NCI-H510A (cell line): ENCODE measurements at places on chromosomes 16 and 17.
A peak's percentile ranks its signal among the peaks of the same experiment; 100 is the strongest.

- no peak for DNase-seq
These were observed at the start of gene CACNA1H for GRCh38 chr16:1152651-1153259. CACNA1H (plus strand) TSS chr16:1153106; CDS start chr16:1153738, 632 bp downstream.

DNA sequence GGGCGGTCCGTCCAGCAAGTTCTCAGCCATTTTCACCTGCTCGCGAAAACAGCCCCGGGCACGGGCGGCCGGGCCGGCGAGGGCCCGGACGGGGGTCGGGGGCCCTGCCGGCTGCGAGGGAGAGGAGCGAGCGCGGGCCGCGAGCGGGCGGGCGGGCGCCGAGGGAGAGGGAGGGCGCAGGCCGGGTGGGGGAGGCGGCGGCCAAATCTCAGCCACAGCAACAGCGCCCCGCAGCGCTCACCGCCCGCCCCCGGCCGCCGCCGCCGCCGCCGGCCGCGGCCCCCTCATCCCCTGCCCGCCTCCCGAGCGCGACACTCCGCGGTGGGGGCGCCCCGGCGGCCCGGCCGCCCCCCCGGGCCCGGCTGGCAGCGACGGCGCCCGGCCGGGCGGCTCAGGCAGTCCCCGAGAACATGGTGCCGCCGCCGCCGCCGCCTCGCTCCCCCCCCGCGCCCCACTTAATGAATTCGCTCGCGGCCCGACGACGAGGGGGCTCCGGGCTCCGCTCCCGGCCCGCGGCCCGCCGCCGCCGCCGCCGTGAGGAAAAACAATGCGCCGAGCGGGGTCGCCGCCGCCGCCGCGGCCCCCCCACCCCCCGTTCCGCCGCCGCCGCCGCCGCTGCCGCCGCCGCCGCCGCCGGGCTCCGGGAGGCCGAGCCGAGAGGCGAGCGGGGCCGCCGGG lies 487 bp downstream of the CREBBP start:
- DNase-seq, result peak; percentile 14

GRCh38 chr17:75610103-75610984 lies 22.7 kb downstream of the MYO15B start:
- no peak for DNase-seq

DNA sequence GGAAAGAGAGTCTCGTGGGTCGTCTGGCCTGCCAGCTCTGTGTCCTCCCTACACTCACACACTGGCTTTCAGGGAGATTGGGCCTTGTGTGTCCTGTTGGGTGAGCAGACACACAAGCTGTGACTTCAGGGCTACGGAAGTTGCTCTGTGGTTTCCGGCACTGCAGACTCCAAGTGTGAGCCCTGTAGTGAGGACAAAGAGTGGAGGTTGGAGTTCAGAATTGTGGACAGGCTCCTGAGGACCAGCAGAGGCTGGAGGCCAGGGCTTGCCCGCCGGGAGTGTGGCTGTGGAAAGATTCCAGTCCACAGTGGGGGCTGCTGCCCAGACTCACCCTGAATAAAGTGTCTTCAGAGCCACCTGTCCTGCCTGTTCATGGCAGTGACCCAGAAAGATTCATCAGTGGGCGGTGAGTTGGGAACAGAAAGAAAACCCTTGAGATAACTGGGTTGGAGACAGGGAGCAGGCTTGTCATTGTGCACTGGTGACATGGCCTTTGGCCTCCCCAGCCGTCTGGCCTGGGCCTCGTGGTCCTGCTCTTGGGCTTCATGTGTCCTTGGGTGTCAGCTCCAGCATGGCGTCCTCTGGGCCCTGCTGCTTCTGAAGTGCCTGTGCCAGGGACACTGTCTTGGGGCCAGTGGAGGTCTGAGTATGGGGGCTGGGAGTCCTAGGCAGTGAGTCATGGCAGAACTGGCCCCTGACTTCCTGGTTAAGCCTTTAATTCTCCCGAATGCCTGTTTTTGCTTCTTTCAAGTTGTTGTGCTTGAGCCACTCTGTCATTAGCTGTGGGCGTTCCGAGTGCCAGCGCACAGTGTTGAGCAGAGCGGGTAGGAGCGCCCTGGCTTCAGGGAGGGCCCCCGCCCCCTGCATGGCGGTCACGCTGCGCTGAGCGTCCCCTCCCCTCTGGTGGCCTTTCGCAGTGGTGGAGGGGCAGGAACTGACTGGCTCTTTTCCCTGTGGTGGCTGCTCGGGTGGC lies 19.9 kb upstream of the ZNF750 start:
- no peak for DNase-seq

- peak; percentile 51 for DNase-seq
These were observed at the start of gene BCKDK for GRCh38 chr16:31108035-31108793. BCKDK (plus strand) TSS chr16:31108386; CDS start chr16:31109224, 838 bp downstream.

DNA sequence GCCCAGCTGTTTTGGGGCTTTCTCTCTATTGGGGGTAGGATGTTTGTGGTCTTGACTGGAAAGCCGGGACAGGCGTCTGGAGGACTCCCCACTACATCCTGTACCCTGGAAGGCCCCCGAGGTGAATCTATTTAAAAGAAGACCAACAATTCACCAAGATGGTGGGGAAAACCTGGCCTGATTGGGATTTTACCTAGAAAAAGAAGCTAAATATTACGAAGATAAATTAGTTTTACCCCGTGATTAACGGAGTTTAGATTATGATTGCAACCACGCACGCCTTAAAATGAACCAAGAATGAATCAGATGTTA lies 779 bp upstream of the CCDC102A start:
- DNase-seq, result no peak

- DNase-seq, result no peak
These were observed 86.0 kb upstream of the DYNLRB2 start for GRCh38 chr16:80454802-80455201.

DNA sequence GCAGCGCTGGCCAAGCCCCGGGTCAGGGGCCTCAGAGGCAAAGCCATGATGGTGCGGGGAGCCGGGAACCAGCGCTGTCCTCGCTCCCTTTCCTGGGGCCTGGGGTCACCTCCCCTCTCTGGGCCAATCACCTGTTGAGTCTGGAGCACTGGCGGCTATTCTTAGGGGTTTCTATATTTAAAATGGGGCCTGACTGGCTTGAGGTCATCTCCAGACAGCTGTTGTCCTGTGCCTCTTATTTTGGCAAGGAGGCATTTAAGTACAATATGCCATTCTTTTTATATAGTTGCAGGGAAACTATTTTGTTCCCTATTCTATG lies at the start of gene COX6A2:
Gene COX6A2 (minus strand): TSS at position 82 of the 319 bp plus-strand sequence. CDS start 35 bp downstream, at position 47.
- no peak for DNase-seq

GRCh38 chr17:59105852-59106462 lies 723 bp downstream of the TRIM37 start:
- DNase-seq, result peak; percentile 50

- DNase-seq, result no peak
These were observed 1026.8 kb downstream of the CDH11 start for GRCh38 chr16:64094992-64095634.
